ENCODE measurements at places on chromosomes 6 and 20.

DNA sequence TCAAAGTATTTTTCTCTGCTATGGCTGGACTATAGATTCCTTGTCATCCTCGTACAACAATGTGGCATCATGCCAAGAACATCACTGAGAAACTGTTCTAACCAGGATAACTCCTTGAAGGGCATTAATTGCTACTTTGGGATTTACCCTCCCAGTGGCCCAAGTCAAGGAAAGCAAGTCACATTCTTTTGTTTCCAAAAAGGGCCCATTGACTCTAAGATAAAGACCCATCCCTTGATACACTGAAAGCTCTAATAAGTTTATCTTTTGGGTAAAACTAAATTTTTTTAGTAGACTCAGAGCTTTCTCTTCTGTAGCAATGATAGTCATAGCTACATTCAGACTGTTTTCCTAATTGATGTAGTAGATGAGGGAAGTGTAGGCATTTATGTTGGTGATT is at the start of gene OR2J3:
Gene OR2J3, plus strand, starts transcription at position 301 of the 400 bp plus-strand sequence. CDS start 3,833 bp downstream, outside the sequence.
- DNase-seq: no peak

- DNase-seq: no peak
Measured at GRCh38 chr6:170075659-170076223, 215.1 kb downstream of the DLL1 start.

DNA sequence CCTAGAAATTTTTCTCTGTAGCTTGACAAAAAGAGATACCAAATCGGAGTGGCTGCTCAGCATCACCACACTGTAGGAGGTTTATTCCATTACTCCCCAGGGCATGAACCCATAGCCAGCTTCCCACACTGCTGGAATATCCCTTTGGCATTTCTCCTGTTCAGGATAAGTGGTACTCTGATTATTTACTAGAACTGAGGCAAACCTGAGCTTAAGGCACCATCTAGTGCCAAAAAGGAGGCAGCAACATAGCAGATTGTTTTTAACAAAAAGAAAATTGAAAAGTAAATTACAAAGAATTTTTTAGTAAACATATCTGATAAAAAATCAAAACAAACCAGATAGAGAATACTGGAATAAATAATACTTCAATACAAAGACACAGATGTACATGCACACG is 181.7 kb downstream of the WDR27 start:
- DNase-seq: no peak

- DNase-seq: no peak
Measured at GRCh38 chr6:150712505-150713252, 113.0 kb downstream of the PLEKHG1 start.

GRCh38 chr6:36349240-36349639 is 12.6 kb upstream of the BNIP5 start:
- DNase-seq: no peak
